Activated naive CD4-positive, alpha-beta T cell treated with anti-CD3 and anti-CD28 coated beads, Interleukin-2, amount 10 ng/mL, durations not matched to agents 7 days and 5 days (primary cell): ENCODE measurements at places on chromosomes 5 and 9.
A peak's percentile ranks its signal among the peaks of the same experiment; 100 is the strongest.

DNA sequence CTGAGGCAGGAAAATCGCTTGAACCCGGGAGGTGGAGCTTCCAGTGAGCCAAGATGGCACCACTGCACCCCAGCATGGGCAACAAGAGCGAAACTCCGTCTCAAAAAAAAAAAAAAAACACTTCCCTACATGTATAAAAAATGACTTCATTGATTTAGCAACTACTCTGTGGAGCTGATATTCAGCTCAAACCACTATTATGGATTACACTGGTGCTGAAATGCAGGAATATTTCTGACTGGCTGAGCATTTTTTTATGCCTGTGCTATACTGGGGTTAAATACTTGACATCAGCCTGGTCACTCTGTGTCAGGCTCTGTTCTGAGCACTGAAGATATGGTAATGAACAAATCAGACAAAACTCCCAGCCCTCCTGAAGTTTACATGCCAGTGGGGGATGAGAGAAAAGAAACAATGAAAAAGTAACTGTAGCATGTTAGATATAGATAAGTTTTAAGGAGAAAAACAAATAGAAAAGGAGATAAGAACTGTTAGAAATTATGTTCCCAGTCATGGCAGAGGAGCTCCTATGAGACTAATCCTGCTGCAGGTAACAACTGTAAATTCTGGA lies 22.6 kb upstream of the TTC39B start:
- H3K4me1 ChIP-seq, result no peaks in the 10 kb centered on the region
- peaks cover 14% of the 10 kb centered on the region for H3K27me3 ChIP-seq
- H3K36me3 ChIP-seq, result no peaks in the 10 kb centered on the region
- no peak overlapping the region for H3K27ac ChIP-seq
- no peak overlapping the region for H3K4me3 ChIP-seq
- DNase-seq, result no peak

DNA sequence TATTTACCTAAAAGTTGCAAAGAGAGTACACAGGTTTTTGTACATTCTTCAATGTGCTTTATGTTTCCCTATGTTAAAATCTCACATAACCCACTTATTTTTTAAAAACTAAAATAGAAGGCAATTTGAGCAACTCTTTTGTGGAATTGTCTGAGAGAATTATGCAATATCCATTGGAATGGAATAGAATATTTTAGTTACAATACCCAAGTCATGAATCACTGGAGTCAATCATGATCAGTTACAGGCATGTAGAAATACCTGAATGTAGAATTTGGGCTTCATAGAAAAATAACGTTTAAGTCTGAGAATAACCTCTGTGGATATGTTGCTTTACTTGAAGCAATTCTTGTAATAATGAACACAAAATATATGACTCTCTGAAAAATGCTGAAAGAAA lies 143.3 kb downstream of the FGF10 start:
- H3K36me3 ChIP-seq, result no peaks in the 10 kb centered on the region
- no peak overlapping the region for H3K4me3 ChIP-seq
- no peaks in the 10 kb centered on the region for H3K27me3 ChIP-seq

DNA sequence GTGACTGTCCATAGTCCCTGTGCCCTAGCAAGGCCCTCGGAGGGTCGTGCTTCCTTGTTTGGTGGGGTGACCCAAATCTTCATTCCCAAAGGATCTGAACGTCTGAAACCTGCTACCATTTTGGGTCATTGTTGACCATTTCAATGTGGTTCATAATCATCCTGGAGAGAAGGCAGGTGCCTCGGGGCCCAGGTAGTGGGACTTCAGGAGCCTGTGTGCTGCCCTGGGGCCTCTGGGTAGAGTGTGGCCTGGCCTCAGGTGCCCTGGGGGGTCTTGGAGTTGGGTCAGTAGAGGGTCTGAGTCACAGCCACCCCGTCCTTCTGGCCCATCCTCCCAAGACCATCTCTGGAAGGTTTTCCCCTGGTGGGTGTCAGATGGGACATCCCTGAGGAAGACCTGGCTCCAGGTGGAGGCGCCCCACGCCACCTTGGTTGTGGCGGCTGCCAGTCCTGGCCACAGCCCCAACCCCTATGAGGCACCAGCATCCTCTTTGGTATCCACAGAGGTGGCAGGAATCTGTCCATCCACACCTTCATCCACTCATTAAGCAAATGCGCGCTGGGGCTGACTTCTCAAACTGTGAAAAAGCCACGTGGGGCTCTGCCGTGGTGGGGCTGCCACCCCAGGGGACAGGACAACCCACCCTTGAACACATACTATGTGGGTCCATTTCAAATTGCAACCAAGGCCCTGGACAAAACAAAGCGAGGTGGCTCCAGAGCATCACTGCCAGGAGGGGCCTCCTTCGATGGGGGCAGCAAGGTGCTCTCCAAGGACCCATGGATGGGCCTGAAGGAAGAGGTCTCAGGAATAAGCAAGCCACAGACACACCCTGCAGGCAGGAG lies 41.6 kb upstream of the FCN1 start:
- no peak overlapping the region for H3K4me3 ChIP-seq
- H3K27ac ChIP-seq, result no peak overlapping the region
- H3K27me3 ChIP-seq, result no peaks in the 10 kb centered on the region
- H3K36me3 ChIP-seq, result no peaks in the 10 kb centered on the region
- DNase-seq, result peak; percentile 1
- H3K4me1 ChIP-seq, result no peaks in the 10 kb centered on the region

DNA sequence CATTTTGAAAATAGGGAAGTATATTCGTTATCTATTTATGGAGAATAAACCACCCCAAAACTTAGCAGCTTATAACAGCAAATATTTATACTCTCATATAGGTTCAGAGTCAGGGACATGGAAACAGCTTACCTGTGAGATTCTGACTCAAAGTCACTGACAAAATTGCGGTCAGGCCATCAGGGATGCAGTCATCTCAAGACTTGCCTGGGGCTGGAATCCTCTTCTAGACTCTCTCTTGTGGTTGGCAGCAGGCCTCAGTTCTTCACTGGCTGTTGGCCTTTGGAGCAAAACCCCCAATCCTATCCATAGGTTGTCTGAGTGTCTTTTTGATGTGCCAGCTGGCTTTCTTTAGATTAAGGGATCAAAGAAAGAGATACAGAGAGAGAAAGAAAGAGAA lies 275.6 kb downstream of the SEC61B start:
- no peak for DNase-seq
- H3K27ac ChIP-seq, result no peak overlapping the region
- no peaks in the 10 kb centered on the region for H3K4me1 ChIP-seq

- H3K27ac ChIP-seq, result no peak overlapping the region
- peaks cover 3% of the 10 kb centered on the region for H3K4me1 ChIP-seq
- H3K27me3 ChIP-seq, result no peaks in the 10 kb centered on the region
- H3K36me3 ChIP-seq, result peaks cover 62% of the 10 kb centered on the region
Observed at GRCh38 chr5:131649161-131649560, 14.1 kb upstream of the RAPGEF6 start.

DNA sequence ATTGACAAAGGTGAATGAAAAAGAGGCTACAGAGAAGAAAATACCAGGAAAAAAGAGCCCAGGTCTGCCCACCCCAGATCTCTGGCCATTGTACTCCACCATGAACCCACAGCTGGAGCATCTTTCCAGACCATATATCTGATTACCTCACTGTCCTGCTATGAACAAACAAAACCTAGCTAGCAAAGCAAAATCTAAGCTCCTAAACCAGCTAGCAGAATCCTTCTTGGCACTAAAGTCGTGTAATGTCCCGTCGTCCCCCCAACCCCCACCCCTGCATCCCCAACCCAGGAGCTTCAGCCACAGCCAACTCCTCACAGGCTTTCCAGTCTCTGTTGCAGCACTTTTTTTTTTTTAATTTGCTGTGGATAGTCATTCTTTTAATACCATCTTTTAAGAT lies 2.5 kb downstream of the C1QTNF3 start:
- no peaks in the 10 kb centered on the region for H3K27me3 ChIP-seq
- no peak overlapping the region for H3K4me3 ChIP-seq
- DNase-seq, result no peak
- H3K4me1 ChIP-seq, result no peaks in the 10 kb centered on the region
- no peak overlapping the region for H3K27ac ChIP-seq
- no peaks in the 10 kb centered on the region for H3K36me3 ChIP-seq

DNA sequence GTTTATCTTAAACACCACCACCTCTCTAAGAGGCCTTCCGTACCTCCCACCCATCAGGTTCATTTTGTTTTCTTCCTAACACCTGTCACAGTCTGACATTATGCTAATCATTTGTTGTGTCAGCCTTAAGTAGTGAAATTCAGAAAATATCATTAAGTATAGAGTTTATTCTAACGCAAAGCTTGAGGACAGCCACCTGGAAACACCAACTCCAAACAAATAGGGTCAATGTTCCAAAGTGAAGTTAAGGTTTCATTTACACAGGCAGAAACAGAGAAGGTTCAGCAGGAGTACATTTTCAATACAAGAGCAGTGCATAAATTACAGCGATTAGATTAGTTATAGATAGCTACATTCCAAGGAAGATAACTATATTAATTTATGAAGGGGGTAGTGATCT lies 1.3 kb upstream of the SMC5 start:
- H3K27me3 ChIP-seq, result no peaks in the 10 kb centered on the region
- peak overlapping the region; percentile 91 for H3K27ac ChIP-seq
- peaks cover 47% of the 10 kb centered on the region for H3K4me1 ChIP-seq
- DNase-seq, result no peak

DNA sequence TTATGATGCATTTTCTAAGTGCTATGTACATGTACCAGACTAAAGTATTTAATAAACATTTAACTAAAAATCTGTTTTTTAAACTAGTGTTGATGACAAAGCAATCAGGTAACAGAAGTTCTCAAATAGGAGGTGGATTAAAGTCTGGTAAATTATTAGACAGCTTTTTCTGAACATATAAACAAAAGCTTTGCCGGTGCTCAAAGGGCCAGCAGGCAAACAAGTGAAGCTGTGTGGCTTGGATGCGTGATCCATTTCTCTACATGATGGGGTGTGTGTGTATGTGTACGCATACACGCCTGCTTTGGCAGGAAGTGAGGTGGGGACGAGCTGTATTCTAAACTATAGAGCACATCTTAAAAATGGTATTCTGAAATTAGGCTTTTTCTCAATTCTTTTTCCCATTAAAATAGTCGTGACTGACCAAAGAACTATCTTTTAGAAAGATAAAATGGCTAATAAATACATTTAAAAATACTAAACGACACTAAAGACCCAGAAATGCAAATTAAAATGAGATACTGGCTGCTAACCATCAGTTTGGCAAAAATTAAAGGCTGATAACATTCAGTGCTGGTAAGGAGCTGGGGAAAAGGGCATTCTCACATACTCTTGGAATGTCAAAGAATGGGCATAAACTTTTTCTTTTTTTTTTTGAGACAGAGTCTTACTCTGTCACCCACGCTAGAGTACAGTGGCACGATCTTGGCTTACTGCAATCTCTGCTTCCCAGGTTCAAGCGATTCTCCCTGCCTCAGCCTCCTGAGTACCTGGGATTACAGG lies 174.0 kb downstream of the MAPKAP1 start:
- H3K4me3 ChIP-seq, result no peak overlapping the region
- peaks cover 24% of the 10 kb centered on the region for H3K4me1 ChIP-seq
- no peak overlapping the region for H3K27ac ChIP-seq
- no peak for DNase-seq

DNA sequence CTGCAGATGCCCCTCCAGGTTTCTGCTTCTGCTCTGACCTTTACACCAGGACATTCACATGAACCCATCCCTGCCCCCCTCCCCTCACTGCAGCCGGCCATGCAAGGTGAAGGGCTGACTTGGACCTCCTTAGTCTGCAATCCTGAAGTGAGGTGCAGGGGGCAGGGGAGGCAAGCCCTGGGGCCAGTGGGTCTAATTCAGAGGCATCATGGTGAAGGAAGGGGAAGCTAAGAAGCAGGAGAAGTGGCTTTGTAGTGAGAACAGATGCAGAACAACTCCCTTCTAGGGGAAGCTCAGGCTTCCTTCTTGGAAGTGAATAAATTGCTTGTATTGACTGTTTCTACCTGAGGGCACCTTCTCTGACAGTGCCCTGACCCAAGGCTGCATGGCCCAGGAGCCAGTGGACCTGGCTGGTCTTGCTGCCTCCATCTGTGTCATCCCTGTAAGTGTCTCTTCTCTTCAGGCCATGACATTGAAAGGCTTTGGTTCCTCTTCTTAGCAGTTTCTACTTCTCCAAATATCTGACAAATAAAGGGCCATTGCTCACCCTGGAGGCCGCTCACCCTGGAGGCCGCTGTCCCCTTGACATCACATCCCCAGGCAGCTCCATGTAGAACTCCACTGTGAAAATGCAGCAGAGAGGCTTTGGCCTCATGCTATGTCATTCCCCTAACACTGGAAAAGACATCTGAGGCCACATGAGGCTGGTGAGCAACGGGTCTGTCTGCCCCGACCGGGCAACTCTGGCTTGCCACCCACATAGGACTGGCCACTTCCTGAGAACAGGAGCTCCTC lies 55.3 kb downstream of the GADD45G start:
- H3K36me3 ChIP-seq, result no peaks in the 10 kb centered on the region
- peaks cover 45% of the 10 kb centered on the region for H3K4me1 ChIP-seq
- peaks cover 73% of the 10 kb centered on the region for H3K27me3 ChIP-seq
- no peak for DNase-seq
- H3K27ac ChIP-seq, result no peak overlapping the region

- H3K27me3 ChIP-seq, result no peaks in the 10 kb centered on the region
- no peak overlapping the region for H3K27ac ChIP-seq
- no peak overlapping the region for H3K4me3 ChIP-seq
- H3K36me3 ChIP-seq, result no peaks in the 10 kb centered on the region
Observed at GRCh38 chr9:100869326-100869725, 159.2 kb upstream of the PLPPR1 start.
